Activated CD4-positive, alpha-beta T cell treated with anti-CD3 and anti-CD28 coated beads, Interleukin-2, amount 10 ng/mL, durations not matched to agents 7 days and 5 days (primary cell): ENCODE measurements at places on chromosomes 3 and 15.

GRCh38 chr15:89070197-89071124, 17.8 kb upstream of the ABHD2 start:
- DNase-seq: no peak

DNA sequence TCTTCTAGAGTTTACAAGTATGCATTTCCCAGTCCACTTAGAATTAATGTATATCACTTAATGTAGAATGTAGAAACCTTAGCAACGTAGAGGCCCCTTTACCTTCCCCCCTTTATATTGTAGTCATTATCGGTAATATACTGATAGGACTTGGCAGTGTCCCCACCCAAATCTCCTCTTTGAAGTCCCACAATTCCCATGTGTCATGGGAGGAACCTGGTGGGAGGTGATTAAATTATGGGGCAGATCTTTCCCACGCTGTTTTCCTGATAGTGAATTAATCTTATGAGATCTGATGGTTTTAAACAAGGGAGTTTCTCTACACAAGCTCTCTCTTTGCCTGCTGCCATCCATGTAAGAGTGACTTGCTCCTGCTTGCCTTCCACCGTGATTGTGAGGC, 31.0 kb downstream of the ARL8B start:
- DNase-seq: no peak

GRCh38 chr15:38085931-38086568, 151.6 kb downstream of the TMCO5A start:
- DNase-seq: no peak

GRCh38 chr15:44441095-44441501, 13.7 kb downstream of the CTDSPL2 start:
- DNase-seq: no peak

DNA sequence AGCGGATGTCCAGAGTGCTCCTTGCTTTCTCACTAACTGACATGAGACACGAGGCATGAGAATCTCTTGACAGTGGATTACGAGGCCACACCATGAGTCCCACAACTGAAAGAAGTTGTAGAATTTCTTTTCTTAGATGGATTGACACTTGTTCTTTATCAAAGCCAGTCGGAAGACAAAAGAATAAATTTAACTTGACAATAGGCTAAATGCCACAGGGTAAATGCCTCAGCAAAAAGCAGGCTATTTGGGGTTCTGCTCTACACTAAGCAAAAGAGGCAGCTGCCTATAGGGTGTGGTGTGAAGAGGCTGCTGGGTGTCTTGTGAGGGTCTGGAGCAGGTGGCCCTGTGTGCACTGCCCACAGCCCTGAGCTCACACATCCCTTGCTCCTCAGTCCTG, 135.1 kb upstream of the SEMA6D start:
- DNase-seq: no peak

GRCh38 chr15:39667382-39668127, 86.7 kb downstream of the THBS1 start:
- no peak for DNase-seq

DNA sequence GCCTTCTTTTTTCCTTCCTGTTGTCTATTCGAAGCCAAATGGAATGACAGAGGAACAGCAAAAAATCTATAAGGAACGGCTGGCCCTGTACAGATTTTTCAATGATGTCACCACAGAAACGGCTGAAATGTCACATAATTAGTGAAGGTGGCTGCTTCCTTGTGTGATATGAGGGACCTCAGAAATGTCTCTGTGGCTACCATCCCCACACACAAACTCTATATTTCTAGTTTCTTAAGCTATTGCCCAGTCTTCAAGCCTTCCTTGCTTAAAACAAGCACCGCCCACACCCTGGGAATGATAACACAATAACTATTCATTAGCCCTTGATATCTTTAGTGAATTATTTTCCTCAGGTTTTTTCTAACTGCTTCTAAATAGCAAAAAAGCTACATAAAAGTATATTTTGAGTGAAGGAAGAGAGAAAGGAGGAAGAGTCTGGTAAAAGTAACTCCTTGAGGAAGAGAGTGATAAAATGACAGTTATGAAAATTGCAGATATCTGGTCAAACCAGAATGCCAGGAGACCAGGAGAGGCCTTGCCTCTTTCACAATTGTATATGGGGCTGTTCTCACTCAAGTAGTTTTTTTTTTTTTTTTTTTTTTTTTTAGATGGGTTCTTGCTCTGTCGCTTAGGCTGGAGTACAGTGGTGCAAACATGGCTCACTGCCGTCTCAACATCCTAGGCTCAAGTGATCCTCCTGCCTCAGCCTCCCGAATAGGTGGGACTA, 38.7 kb downstream of the FMN1 start:
- DNase-seq: no peak

DNA sequence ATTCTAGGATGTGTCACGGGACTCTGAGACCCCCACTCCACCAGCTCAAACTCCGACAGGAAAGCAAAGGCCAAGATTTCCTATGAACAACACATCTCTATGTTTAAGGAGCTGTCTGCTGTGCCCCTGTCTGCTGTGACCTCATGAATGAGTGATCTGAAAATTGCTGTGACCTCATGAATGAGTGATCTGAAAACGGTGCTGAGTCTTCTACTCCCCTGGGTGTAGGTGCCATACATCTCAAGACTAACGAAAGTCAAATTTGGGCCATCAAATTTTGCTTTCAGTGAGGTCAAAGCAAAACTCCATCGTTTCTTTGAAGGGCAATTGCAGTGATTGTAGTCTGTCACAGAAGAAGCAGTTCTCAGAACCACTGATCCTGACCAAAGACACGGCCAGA, 24.4 kb downstream of the IL5RA start:
- DNase-seq: no peak

- DNase-seq: no peak
These were observed 5.7 kb upstream of the CSPG4 start for GRCh38 chr15:75718328-75718727.

- peak; percentile 62 for DNase-seq
These were observed 9.4 kb downstream of the MUC4 start for GRCh38 chr3:195802261-195802701.

DNA sequence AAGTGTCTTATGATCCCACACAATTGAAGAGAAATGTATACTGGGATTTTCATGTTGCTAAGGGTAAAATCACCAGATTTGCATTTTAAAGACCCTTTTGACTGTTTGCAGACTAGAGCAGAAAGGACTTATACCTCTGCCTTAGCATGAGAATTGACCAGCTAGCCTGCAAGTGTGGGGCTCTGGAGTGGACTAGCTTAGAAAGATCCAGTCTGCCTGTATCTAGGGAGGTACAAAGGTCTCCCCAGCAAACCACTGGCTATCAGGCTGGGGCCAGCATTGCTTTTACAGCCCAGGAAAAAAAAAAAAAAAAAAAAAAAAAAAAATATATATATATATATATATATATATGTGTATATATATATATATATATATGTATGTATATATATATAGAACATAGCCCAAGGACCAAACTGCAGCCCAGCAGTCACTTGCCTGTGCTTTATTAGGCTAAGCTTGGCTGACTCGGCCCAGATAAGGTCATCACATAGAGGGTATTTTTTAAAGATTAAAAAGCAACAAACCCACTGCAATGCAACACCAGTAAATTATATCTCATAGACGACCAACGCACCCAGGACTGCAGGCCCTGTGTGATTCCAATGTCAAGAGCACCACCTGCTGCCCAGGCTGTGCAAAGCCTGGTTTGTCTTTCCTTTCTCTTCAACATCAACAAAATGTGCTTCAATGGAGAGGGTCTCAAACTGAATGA, 63.7 kb downstream of the DCLK3 start:
- peak; percentile 39 for DNase-seq

- DNase-seq: no peak
These were observed 78.5 kb downstream of the CHCHD6 start for GRCh38 chr3:126782536-126782935.

GRCh38 chr3:187831125-187832051, 86.1 kb upstream of the BCL6 start:
- DNase-seq: no peak

DNA sequence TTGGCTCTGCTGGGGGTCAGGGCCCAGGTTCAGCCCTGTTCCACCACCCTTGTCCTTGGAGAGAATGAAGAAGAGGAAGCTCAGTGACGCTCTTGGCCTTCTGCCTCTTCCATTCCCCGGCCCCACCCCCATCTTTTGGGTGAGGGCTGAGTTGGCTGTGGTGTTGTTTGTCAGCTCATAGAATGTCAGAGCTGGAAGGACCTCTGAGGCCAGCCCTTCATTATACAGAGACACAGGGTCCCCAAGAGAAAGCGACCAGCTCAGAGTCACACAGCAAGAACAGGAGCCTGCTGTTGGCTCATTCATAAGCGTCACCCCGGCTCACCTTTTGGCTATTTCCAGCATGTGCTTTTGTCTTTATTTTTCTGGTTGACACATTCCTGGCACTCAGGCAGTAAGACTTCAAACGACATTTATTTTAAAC, 68.2 kb downstream of the AAGAB start:
- no peak for DNase-seq

DNA sequence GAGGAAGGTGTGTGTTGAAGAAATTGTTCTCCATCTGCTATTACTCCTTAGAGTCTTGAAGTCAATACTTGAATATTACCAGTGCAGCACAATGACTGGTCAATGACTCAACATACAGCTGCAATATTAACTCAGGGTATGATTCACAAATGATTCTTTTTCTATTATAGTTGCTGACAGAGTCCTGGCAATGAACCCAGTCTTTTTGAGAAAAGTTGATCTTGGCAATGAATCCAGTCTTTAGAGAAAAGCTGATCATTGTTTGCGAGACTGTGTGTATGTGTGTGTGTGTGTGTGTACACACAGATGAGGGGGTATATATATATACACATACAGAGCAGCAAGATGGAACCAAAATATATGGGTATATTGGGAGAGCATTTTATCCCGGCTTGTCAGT, 315.1 kb downstream of the ZNF385D start:
- DNase-seq: no peak

DNA sequence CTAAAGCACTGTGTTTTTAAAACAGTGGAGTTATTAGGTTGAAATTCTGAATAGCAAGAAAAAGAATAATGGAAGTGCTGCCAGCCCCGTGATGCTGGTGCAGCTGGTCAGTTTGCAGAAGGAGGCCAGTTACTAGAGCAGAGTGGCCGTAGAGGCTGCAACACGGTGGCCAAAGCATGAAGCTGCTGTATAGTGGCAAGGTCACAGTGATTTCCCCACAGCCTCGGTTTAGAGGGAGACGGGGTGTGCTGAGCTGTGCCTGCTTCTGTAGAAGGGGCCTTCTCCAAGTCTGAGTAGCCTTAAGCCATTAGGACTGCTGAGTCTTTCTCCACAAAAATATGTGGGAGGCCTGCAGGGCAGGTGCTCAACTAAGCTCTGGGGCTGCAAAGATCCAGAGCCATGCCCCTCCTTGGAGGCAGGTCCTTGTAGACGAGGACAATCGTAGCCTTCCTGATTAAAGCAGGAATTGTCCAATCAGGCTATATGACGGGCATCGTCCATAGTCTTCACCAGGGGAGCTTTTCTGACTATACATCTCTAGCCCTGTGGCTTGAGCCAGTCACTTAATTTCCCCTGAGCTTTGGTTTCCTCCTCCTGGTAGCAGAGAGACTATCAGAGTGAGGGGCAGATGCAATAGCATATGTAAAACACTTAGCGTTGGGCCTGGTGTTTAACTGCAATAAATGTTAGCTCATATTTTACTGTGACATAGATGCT, 151.6 kb downstream of the PGPEP1L start:
- DNase-seq: no peak

GRCh38 chr3:69325151-69325550, 60.7 kb downstream of the FRMD4B start:
- DNase-seq: no peak

DNA sequence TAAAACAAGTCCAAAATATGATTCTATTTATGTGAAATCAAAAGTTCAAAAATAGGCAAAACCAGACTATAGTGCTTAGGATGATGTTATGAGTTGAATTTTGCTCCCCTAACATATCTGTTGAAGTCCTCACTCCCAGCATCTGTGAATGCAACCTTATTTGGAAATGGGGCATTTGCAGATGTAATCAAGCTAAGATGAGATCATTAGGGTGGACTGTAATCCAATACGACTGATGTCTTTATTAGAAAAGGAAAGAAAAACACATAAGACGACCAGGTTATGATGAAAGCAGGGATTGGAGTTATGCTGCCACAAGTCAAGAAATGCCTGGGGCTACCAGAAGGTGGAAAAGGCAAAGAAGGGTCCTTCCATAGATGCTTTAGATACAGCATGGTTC, 110.5 kb upstream of the CCDC39 start:
- no peak for DNase-seq

GRCh38 chr15:61796056-61796455, 264.2 kb downstream of the VPS13C start:
- DNase-seq: no peak

DNA sequence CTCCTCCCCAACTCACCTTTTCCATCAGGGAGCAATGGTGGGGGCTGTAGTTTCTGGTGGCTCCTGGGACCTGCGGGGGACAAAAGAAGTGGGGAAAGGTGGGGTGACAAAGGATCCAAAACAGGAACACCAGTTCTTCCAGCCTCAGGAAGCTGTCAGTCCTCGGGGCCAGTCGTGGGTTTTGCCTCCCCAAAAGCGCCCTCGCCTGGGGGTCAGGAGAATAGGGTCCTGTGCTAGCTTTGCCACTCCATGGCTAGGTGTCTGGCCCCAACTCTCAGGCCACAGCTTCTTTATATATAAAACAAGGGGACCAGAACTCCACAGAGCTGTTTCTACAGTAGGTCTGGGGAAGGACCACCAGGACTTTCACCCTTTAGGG, 4.0 kb downstream of the CCDC9B start:
- DNase-seq: no peak

GRCh38 chr3:98921957-98922356, 20.5 kb upstream of the DCBLD2 start:
- no peak for DNase-seq

DNA sequence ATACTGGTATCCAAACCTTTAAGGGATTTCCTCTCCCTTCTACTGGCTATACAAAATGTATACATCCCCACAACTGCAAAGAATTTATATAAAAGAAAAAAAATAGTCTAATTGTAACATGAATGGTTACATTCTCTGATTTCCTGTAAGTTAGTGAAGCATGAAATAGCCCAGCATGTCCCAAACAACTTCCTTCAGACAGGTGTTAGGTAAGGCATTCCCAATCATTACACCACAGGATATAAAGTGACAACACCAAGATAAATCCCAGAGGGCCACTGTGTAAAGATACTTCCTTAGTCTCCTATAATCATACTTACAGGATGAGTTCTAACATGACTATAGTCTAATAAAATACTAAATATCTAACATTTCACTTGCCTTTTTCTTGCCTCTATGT, 7.6 kb downstream of the CMTM6 start:
- no peak for DNase-seq

GRCh38 chr3:182716114-182716688, 77.1 kb upstream of the ATP11B start:
- DNase-seq: no peak
